ENCODE measurements at places on chromosomes 7 and 10. TPM values are rescaled to one million over a fixed set of nuclear protein-coding genes. Genes with fewer than 3 reads are reported as not detected.

- H3K4me1 ChIP-seq, result peaks cover 12% of the 10 kb centered on the region
- no peak for DNase-seq
- H3K27ac ChIP-seq, result no peak overlapping the region
- peaks cover 33% of the 10 kb centered on the region for H3K36me3 ChIP-seq
- H3K27me3 ChIP-seq, result no peaks in the 10 kb centered on the region
These were observed 60.0 kb downstream of the MLLT10 start for GRCh38 chr10:21593986-21594385.

GRCh38 chr10:62813453-62813852 lies 2.7 kb downstream of the EGR2 start:
- peaks cover 31% of the 10 kb centered on the region for H3K27me3 ChIP-seq
- no peak overlapping the region for H3K4me3 ChIP-seq
- H3K4me1 ChIP-seq, result peaks cover 80% of the 10 kb centered on the region
- DNase-seq, result no peak
- H3K36me3 ChIP-seq, result peaks cover 20% of the 10 kb centered on the region
- no peak overlapping the region for H3K27ac ChIP-seq

DNA sequence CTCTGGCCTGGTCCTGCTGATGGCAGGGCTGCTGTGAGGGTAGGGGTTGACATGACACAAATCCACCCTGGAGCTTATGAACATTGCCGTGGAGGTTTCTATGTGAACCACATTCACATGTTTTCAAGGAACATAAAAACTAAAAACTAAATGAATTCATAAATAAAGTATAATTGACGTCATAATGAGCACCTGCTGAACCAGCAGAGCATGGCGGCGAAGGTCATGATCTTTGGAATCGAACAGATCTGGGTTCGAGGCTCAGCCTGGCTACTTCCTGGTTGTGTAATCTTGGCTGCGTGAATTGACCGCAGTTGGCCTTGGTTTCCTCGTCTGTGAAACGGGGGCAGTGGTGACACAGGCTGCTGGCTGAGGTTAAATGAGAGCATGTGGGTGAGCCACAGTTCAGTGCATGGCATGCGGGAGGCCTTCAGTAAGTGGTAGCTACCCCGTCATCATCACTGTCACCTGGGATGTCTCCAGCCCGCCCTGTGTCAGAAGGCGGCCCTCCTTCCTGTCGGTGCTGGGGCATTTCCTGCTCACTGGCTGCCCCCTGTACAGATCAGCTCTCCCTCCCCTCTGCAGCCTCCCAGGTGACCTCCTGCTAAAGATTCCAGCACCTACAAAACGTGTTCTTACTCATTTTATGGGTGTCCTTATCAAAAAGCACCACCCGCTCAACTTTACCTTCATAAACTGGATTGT lies 190.3 kb upstream of the SHH start:
- no peak overlapping the region for H3K4me3 ChIP-seq
- no peaks in the 10 kb centered on the region for H3K36me3 ChIP-seq
- H3K4me1 ChIP-seq, result peaks cover 36% of the 10 kb centered on the region
- DNase-seq, result peak; percentile 48

GRCh38 chr7:67661-68395 lies 124.5 kb upstream of the FAM20C start:
- H3K4me3 ChIP-seq, result no peak overlapping the region
- no peaks in the 10 kb centered on the region for H3K27me3 ChIP-seq
- H3K4me1 ChIP-seq, result no peaks in the 10 kb centered on the region
- H3K27ac ChIP-seq, result no peak overlapping the region

DNA sequence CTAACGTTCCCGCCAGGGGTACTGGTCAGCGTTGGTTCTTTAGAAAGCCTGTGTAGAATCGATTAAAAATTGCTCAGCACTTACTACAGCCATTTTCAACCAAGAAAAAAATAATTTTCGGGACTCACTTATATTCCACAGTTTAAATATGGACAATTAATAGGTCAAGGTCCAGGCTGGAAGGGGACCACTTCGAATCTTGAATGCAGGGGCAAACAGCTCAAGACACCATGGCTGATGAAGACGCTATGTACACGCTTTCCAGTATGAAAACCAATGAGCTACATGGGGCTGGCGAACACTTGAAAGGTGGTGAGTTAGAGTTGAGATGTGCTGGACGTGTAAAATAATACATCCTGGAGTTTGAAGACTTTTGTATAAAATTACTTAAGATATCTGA lies 87.2 kb downstream of the PRKCQ start:
- no peaks in the 10 kb centered on the region for H3K27me3 ChIP-seq
- peak overlapping the region; percentile 73 for H3K4me3 ChIP-seq
- peaks cover 46% of the 10 kb centered on the region for H3K36me3 ChIP-seq
- H3K4me1 ChIP-seq, result peaks cover 30% of the 10 kb centered on the region
- DNase-seq, result peak; percentile 22

- H3K36me3 ChIP-seq, result no peaks in the 10 kb centered on the region
- H3K4me1 ChIP-seq, result no peaks in the 10 kb centered on the region
- DNase-seq, result no peak
- H3K27ac ChIP-seq, result no peak overlapping the region
- no peak overlapping the region for H3K4me3 ChIP-seq
These were observed 175.9 kb downstream of the ANKRD30A start for GRCh38 chr10:37301271-37301670.

- no peak for DNase-seq
- H3K27ac ChIP-seq, result no peak overlapping the region
- H3K27me3 ChIP-seq, result peaks cover 38% of the 10 kb centered on the region
- H3K4me1 ChIP-seq, result no peaks in the 10 kb centered on the region
- H3K36me3 ChIP-seq, result no peaks in the 10 kb centered on the region
These were observed 51.7 kb downstream of the NRAP start for GRCh38 chr10:113612154-113612553.

DNA sequence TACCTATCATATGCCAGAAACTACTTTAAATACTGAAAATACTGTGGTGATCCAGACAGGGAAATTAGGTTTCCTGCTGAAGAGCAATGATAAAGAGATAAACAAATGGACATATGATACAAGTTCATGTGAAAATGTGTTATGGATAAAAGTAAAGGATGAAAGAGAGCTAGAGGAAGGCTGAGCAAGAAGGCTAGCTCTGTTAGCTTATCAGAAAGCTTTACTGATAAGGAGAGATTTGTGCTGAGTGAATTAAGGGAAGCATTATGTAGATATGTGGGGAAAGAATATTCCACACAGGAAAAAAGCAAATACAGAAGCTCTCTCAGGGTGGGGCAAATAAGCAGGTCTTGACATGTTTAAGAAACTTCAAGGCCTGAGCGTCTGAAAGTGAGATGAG lies 308.4 kb downstream of the HDAC9 start:
- H3K4me1 ChIP-seq, result no peaks in the 10 kb centered on the region
- no peak overlapping the region for H3K27ac ChIP-seq
- no peaks in the 10 kb centered on the region for H3K36me3 ChIP-seq
- no peaks in the 10 kb centered on the region for H3K27me3 ChIP-seq
- DNase-seq, result no peak

GRCh38 chr7:16883918-16884317 lies 2.1 kb upstream of the AGR3 start:
- no peak for DNase-seq
- H3K36me3 ChIP-seq, result no peaks in the 10 kb centered on the region
- no peak overlapping the region for H3K27ac ChIP-seq
- H3K27me3 ChIP-seq, result peaks cover 6% of the 10 kb centered on the region
- H3K4me1 ChIP-seq, result no peaks in the 10 kb centered on the region

DNA sequence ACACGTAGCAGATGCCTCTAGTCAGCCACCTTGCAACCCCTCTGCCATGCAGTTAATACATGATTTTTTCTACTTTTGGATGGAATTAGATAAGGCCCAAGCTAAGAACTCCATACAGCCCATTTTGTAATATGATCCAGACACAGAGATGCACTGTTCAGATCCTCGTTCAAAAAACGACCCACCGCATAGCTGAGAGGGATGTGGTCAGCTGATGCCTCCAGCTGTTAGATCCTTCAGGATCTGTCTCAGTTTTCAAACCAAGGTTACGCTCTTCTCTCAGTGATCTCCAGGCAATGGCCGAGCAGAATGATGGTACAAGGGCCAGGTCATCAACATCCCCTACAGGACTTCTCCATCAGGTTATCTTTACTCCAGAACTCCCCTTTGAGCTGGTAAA lies 881.7 kb upstream of the C7orf33 start:
- H3K27ac ChIP-seq, result no peak overlapping the region
- no peaks in the 10 kb centered on the region for H3K4me1 ChIP-seq
- no peak overlapping the region for H3K4me3 ChIP-seq
- H3K36me3 ChIP-seq, result no peaks in the 10 kb centered on the region

DNA sequence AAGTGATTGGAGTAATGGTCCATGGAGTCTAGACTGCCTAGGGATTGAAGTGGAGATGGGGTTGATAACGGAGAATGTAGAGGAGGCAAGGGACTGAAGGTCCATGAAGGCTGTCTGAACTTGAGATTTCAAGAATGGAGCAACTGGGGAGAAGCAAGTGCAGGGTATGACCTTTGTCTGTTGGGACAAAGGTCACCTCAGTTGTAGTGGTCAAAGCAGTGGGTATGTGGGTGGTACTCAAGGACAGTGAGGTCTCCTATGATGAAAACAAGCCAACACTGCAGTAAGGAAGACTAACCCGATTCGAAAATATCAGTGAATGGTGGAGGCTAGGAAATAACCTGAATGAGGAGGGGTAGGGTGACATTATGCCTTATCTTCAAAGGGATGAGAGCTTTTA lies 5.4 kb upstream of the DDX21 start:
- peaks cover 3% of the 10 kb centered on the region for H3K4me1 ChIP-seq
- no peak overlapping the region for H3K27ac ChIP-seq
- no peak for DNase-seq
- H3K4me3 ChIP-seq, result no peak overlapping the region

- H3K27ac ChIP-seq, result no peak overlapping the region
- H3K36me3 ChIP-seq, result no peaks in the 10 kb centered on the region
- DNase-seq, result no peak
- peaks cover 2% of the 10 kb centered on the region for H3K27me3 ChIP-seq
- no peaks in the 10 kb centered on the region for H3K4me1 ChIP-seq
These were observed 72.7 kb downstream of the PLCE1 start for GRCh38 chr10:94066411-94066810.

DNA sequence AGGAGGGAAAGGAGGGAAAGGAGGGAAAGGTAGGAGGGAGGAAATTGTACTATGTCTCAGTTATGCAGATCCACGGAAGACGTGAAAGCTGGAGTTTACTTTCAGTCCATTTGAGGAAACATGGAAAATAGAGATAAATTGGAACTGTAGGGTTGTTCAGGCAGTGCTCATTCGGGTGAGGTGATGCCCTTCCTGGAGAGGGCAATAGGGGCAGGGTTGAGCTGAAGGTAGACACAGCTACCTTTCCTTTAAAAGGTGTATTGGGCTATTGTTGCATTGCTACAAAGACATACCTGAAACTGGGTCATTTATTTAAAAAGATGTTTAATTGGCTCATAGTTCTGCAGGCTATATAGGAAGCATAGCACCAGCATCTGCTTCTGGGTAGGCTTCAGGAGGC lies 116.9 kb upstream of the PLXDC2 start:
- DNase-seq, result no peak
- H3K27me3 ChIP-seq, result no peaks in the 10 kb centered on the region
- no peaks in the 10 kb centered on the region for H3K36me3 ChIP-seq

GRCh38 chr10:107733328-107734130 lies 569.0 kb upstream of the SORCS1 start:
- no peak overlapping the region for H3K27ac ChIP-seq
- no peak overlapping the region for H3K4me3 ChIP-seq
- DNase-seq, result no peak

- H3K4me1 ChIP-seq, result peaks cover 24% of the 10 kb centered on the region
- peaks cover 40% of the 10 kb centered on the region for H3K36me3 ChIP-seq
- H3K4me3 ChIP-seq, result no peak overlapping the region
- H3K27me3 ChIP-seq, result no peaks in the 10 kb centered on the region
These were observed 16.9 kb downstream of the MYO1G start for GRCh38 chr7:44961844-44962482.

DNA sequence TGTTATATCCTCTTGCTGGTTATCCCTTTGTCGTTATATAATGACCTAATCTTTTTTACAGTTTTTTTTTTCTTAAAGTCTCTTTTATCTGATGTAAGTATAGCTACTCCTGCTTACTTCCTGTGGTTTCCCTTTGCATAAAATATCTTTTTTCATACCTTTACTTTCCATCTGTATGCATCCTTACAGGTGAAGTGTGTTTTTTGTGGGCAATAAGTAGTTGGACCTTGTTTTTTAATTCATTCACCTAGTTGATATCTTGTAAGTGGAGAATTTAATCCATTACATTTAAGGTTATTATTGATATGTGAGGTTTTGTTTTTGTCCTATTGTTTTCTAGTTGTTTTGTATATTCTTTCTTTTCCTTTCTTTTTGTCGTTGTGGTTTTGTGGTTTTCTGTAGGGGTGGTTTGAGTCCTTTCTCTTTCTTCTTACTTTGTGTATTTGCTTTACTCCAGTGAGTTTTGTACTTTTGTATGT lies 168.6 kb downstream of the MLLT10 start:
- peaks cover 59% of the 10 kb centered on the region for H3K36me3 ChIP-seq
- H3K27ac ChIP-seq, result peak overlapping the region; percentile 84
- peak; percentile 33 for DNase-seq
- peak overlapping the region; percentile 74 for H3K4me3 ChIP-seq

DNA sequence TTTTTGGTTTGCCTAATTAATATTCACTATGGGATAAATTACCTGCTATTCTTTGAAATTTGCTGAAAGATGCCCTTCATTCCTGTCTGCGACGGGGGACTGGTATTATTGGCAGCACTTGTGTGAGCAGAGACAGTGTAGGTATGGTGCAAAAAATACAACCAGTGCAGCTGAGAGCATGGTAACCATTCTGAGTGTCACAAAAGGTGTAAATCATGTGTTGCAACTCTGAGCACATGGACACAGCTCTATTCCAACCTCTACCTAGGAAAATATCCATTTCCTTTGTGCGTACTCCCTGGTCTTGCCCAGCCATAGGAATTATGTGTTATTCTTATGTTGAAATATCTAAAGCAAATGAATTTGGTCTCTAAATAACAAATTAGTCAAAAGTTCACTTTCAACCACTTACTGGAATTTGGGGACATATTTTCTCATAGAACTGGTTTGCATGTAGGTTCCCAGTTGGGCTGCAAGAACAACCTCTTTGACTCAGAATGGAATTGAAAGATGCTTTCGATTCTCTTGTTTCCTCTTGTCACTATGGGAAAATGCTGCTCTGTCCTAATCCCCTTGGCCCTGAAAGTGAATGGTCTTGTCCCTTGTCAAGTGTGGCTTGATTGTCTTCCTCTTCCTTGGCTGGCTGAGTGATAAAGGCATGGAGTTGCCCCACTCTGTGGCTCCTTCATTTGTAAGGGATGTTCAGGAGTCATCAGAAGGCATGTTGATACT lies 57.0 kb downstream of the CELF2 start:
- no peaks in the 10 kb centered on the region for H3K4me1 ChIP-seq
- H3K4me3 ChIP-seq, result no peak overlapping the region
- no peak for DNase-seq
- H3K27ac ChIP-seq, result no peak overlapping the region
- no peaks in the 10 kb centered on the region for H3K36me3 ChIP-seq
- H3K27me3 ChIP-seq, result peaks cover 37% of the 10 kb centered on the region

GRCh38 chr7:41544241-41544640 lies 158.6 kb downstream of the INHBA start:
- no peak overlapping the region for H3K27ac ChIP-seq
- no peaks in the 10 kb centered on the region for H3K27me3 ChIP-seq
- H3K4me1 ChIP-seq, result no peaks in the 10 kb centered on the region
- DNase-seq, result no peak

The POLD2 gene
- 135 TPM for total RNA-seq

The PRLHR gene
- total RNA-seq, result not detected

The NODAL gene
- not detected for total RNA-seq

The KCTD7 gene
- total RNA-seq, result 31.1 TPM

The NAT16 gene
- not detected for total RNA-seq

The NPC1L1 gene
- not detected for total RNA-seq

The SPRN gene
- not detected for total RNA-seq

The CYP2E1 gene
- total RNA-seq, result not detected

The MYPN gene
- not detected for total RNA-seq

The METTL2B gene
- 29.2 TPM for total RNA-seq

The ZNF786 gene
- 7.6 TPM for total RNA-seq

The CRCP gene
- total RNA-seq, result 29.0 TPM

The TMEM236 gene
- not detected for total RNA-seq

All from activated CD8-positive, alpha-beta T cell treated with anti-CD3 and anti-CD28 coated beads, Interleukin-2, amount 10 ng/mL, durations not matched to agents 7 days and 5 days (primary cell).